GM13976 (cell line): ENCODE measurements at places on chromosomes 12 and 14.
A peak's percentile ranks its signal among the peaks of the same experiment; 100 is the strongest.

DNA sequence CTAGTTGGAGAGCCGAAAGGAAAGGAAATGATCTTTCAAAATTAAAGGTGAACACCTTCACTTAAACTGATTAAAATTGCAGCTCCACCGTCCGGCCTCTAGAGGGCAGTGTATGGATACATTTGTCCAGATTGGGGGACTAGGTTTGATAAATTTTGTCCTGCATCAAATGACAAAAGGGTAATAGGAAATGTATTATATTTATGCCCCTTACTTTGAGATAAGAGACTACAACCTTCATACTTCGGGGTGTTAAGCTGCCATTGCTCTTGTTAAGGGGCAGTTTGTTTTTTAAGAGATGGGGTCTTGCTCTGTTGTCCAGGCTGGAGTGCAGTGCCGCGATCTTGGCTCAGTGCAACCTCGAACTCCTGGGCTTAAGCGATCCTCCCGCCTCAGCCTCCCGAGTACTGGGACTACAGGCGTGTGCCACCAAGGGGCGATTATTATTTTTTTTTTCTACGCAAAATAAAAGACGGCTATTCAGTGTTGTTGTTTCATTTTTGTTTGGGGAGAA, 818 bp upstream of the SUOX start:
- peak; percentile 68 for DNase-seq

- DNase-seq: no peak
Observed at GRCh38 chr12:57262126-57262822, 11.3 kb upstream of the STAC3 start.

- no peak for DNase-seq
Observed at GRCh38 chr14:37170993-37171392, 1.4 kb downstream of the SLC25A21 start.

- no peak for DNase-seq
Observed at GRCh38 chr12:109998241-109998903, 858 bp upstream of the ANKRD13A start.

GRCh38 chr14:69323266-69323998, 63.5 kb downstream of the GALNT16 start:
- no peak for DNase-seq

- DNase-seq: no peak
Observed at GRCh38 chr14:105303949-105304348, 3.1 kb upstream of the BRF1 start.

GRCh38 chr12:119645535-119646059, 22.3 kb upstream of the PRKAB1 start:
- no peak for DNase-seq

DNA sequence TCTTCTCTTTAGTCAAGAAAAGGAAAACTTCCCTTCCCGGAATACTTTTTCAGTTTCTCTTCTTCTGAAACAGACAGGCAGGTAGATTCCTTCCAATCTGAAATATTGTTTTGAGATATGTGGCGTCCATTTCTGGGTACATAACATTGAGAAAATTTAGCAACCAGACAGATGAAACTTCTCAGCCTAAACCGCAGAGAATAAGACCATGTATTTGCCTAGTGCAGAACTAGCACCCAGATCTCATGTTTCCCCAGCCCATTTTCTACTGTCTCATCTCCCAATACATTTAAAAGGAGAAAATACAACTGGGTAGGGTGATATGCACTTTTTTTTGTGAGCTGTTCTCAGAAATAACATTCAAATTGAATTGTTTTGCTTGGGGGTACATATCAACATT, 6.4 kb downstream of the AVPR1A start:
- no peak for DNase-seq

- DNase-seq: no peak
Observed at GRCh38 chr14:52013984-52014600, 24.7 kb downstream of the RTRAF start.

DNA sequence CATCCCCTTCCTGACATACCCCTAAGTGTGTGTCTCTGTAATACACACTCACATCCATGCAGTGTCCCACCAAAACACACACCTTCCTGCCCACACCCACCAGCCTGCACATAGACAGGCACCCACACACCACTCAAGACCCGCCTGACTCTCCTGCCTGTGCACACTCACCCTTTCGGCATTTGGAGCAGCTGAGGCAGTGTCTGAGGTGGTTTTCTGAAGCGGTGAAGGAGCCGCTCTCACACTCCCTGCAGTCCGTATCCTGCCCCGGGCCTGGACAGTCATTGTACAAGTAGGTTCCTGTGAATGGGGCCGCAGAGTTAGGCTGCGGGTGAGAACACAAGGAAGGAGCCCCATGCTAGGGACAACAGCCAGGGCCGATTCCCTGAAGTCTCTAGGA, 8.3 kb downstream of the TNFRSF1A start:
- no peak for DNase-seq

GRCh38 chr12:88546853-88547252, 33.4 kb downstream of the KITLG start:
- no peak for DNase-seq

- DNase-seq: no peak
Observed at GRCh38 chr14:103191844-103192243, 68.6 kb downstream of the TNFAIP2 start.

DNA sequence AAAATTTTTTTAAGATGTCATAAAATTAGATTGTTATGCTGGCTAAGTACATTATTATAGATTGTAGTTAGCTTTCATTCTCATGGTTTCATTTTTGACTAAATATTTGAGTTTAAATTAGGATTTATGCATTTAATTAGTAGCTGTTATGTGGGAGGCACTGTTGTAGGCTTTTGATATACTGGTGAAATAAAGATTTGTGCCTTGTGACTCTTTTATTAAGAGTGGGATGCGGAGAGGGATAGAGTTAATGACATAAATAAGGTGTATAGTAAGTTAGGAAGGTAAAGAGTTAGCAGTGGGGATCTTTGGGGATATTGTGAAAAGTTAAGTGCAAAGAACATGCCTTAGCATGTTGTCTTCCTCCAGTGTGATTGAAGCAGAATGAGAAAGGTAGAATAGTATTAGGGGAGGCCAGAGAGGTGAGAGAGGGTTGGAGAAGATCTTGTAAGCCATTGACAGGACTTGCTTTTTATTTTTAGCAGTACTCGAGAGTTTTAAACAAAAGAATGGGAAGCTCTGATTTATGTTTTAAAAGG, 8.8 kb downstream of the ARHGAP5 start:
- DNase-seq: no peak

DNA sequence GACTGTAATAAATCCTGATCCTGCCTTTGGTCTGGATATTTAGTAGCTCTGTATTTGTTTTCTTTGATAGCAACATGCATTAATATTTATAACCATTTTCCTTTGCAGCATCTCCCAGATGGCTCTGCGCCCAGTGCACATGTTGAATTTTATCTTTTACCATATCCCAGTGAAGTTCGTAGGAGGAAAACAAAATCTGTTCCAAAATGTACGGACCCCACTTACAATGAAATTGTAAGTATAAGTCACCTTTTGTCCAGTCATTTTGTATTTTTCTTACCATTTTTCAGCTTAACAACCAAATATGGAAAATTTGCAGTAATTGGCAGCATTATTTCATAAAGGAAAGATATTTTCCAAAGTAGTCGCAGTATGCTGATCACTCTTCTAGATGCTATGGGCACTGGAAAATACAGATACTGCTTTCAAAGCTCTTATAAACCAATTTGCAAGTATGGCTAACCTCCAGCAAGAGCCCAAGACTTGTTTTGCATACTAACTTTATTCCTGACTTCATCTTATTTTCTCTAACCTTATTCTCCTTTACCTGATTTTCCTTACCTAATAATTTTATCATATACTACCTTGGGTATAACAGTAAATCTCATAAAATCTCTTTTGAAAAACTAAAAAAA, 97.4 kb downstream of the PLCZ1 start:
- DNase-seq: no peak

DNA sequence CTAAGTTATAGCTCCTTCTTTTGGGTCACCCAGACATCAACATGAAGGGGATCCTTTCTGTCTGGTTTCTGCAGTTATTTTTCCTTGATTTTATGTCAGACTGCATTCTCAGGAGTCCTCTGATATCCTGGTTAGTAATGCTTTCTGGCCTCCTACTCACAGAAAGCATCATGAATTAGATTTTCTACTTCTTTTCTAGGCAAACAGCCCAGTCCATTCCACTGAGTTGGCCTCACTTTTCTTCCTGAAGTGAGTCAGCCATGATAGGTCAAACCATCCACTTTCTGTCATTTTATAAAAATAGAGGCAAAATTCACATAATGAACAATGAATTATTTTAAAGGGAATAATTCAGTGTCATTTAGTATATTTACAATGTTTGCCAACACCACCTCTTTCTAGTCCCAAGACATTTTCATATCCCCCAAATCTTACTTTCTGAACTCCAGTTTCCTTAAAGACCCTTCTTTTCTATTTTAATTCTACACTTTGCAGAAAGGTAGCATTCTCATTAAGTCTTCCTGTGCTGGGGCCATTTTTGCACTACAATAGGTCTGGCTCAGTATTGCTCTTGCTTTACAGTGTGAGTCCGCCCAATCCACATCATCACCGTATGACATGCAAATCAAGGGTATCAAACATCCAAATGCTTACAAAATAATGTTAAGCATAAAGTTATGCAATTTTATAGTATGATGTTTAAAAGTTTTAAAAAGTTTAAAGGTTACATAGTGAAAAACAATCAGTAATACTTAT, 95.1 kb downstream of the UNC79 start:
- DNase-seq: no peak

DNA sequence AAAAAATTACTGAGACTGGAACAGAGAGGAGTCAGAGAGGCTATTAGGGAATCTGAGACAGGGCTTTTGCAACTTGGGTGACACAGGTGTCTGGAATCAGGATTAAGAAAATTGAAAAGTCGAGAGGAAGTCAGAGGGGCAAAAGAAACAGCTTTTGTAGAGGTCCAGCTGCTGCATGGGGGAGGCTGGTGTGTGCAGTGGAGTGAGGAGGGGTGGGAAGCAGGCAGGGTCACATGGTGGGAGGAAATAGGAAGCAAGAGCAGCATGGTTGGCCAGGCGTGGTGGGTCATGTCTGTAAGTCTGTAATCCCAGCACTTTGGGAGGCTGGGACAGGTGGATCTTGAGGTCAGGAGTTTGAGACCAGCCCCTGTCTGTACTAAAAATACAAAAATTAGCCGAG, 69.7 kb upstream of the VRK1 start:
- DNase-seq: no peak

- peak; percentile 10 for DNase-seq
Observed at GRCh38 chr12:91367234-91367849, 184.7 kb upstream of the DCN start.

DNA sequence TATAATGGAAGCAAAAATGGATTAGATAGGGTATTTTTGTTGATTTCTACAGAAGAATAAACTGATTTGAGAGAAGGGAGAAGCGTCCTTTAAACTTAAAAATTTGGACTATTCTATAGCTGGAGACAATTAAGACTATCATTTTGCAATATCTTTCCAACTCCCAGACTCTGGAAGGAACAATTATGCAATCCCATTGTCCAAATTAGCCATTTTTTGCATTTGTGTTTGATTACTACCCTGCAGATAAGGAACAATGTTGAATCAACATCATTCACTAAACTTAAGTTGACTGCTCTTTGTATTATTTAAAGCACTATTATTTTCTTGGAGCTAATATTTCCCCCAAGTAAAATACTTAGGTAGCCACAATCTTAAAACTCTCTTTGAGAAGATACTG, 34.8 kb upstream of the SELPLG start:
- DNase-seq: no peak

- no peak for DNase-seq
Observed at GRCh38 chr12:51056242-51056641, 8.1 kb downstream of the LETMD1 start.

DNA sequence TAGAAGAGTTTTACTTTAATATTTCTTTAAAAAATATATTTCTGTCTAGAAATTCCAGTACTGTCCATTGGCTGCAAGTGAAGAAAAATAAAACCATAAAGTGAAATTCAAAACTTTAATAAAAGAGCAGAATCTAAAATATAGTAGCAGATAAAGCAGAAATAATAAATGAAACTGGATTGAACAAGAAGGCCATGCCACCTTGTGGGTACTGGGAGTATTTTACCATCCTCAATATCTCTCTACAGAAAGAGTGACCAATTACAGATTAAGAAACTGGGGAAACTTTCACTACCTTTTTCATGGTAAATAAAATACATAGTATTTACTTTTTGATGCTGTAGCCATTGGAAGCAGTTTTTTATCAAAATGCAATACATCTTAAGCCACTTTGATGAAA, 220.5 kb downstream of the BCAT1 start:
- DNase-seq: no peak

DNA sequence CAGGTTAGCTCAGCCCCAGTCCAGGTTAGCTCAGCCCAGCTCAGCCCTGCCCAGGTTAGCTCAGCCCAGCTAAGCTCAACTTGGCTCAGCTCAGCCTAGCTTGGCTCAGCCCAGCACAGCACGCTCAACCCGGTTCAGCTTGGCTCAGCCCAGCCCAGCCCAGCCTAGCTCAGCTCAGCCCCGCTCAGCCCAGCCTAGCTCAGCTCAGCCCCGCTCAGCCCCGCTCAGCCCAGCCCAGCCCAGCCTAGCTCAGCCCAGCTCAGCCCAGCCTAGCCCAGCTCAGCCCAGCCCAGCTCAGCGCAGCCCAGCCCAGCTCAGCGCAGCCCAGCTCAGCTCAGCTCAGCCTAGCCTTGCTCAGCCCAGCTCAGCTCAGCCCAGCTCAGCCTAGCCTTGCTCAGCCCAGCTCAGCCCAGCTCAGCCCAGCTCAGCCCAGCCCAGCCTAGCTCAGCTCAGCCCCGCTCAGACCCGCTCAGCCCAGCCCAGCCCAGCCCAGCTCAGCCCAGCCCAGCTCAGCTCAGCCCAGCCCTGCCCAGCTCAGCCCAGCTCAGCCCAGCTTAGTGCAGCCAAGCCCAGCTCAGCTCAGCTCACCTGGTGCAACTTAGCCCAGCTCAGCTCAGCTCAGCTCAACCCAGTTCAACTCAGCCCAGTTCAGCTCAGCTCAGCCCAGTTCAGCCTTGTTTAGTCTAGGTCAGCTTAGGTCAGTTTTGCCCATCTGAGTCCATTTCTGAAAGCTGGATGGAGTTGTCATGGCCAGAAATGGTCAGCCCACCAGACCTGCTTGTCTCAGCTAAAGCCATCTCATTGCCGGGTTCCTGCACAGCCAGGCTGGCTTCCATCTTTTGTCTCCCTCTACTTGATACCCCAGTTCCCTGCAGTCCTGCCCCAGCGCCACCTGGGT, 333.6 kb downstream of the TMEM121 start:
- DNase-seq: peak; percentile 0

- no peak for DNase-seq
Observed at GRCh38 chr12:98821866-98822265, 176.8 kb downstream of the APAF1 start.

- DNase-seq: no peak
Observed at GRCh38 chr14:68576496-68577244, 216.2 kb downstream of the ZFP36L1 start.
